ENCODE measurements at places on chromosomes 1 and 21.

DNA sequence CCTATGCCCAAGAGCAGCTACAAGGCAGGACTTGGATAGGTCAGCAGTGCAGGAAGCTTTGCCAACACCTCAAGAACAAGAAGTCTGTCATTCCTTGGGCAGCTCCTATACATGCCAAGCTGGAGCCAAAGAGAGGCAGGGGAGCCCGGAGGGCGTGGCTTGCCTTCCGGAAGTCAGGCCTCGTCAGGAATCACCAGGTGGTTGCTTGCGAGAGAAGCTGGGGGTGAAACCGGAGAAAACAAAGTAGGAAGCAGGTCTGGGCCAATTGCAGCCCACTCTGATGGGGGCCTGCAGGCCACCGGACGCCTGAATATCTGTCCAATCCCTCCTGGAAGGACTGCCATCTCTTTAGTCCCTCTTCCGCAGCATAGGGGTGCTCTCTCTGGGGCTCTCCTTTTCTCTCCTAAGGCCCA lies 794 bp upstream of the FAM76A start:
- DNase-seq = no peak

DNA sequence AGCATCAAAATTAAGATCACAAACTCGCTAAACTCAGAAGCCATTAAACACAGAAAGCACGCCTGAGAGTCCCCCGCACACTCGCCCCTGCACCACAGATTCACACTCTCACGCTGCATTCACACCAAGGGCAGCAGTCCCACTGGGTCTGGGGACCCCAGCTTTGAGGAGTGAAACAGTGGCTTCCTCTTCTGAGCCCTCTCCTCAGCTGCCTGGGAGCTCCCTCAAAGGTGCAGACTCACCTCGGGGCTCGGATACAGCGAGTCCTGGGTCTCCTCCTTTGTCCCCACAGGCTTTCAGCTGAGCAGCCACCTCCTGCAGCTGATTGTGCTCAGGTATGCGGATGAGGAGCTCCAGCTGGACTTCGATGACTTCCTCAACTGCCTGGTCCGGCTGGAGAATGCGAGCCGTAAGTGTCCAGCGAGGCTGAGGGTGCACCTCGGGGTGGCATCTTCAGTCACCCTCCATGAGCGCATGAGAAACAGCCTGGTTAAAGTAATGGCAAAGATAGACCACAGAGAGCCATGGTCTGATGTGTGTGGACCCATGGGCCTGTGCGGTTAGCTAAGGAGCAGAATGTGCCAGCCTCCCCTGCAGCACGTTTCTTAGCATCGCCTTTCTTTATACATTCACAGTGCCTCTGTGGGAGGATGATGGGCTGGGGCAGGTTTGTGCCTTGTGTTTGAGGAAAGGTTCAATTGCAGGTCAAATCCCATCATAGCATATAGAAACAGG lies 47.9 kb downstream of the CAPN9 start:
- no peak for DNase-seq

DNA sequence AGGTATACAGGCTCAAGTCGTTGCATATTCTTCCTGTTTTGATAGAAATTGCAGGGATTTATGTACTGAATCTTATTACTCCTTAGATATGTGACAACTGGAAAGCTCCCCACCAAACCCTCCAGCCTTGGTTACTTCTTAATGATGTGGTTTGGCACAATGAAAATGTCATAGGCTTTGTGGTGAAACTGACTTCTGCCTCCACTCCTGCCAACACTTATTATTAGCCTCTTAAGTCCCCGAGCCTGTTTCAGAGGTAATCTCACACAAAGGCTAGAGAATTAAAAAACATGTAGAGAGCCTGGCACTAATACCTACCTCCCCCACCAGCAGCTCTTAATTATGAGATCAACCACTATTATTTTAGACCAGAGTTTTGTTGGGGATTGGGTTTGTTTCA lies 4.2 kb downstream of the COX20 start:
- DNase-seq = no peak

GRCh38 chr1:151710187-151710840 lies 6.3 kb downstream of the CELF3 start:
- DNase-seq = no peak

DNA sequence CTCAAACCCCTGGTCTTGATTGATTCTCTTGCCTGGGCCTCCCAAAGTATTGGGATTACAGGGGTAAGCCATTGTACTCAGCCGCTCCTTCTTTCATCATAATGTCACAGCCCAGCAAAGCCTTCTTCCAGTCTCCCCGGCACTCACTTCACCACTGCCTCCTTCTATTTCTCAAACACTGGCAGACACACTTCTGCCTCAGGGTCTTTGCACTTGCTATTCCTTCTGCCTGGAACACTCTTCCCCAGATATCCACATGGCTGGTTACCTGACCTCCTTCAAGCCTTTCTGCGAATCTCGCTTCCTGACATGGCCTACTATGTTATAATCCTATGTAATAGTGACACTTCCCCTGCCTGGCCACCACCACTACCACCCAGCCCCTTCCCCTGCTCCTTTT lies 7.2 kb upstream of the SLC9A1 start:
- DNase-seq = no peak

DNA sequence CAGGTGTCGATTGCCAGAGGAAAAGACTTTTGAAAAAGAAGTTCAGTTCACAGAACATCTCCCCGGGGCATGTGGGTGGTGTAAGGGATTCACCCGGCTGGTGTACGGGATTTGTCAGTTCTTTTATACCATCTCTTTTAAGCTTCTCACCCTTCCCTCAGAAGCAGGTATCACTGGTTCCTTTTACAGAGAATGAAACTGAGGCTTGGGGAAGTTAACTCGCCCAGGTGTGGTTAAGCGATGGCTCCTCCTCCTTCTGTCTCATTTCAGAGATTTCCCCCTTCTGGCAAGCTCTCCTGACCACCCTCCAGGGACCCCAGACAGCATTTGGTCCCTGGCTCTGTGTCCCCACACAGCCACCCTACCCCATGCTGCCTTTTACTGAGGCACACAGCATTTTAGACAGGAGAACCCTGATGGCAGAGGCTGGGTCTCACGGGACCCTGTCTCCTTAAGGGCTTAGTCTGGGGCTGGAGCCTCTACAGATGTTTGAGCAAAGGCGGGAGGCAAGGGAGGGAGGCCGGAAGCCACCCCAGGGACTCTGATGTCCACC lies 2.8 kb upstream of the ECE1 start:
- DNase-seq = no peak

DNA sequence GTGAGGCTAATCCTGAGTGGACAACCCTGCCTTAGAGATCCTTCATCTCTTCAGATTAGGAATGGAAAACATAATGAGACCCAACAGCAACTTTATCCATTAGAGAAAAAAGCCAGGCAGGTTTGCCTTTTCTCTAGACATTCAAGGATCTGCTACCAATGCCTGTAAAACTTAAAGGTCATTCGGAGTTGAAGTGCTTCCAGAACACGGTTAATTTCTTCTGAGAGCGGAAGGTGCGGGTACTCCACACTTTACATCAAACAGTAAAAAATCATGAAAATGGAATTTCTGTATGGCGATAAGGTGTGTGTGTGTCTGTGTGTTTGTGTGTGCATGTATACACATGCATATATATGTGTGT lies 65.2 kb upstream of the PRKACB start:
- no peak for DNase-seq

All from stimulated activated CD8-positive, alpha-beta memory T cell treated with anti-CD3 and anti-CD28 coated beads, Interleukin-2, amount 100 ng/mL, for 1 hour (primary cell).